HS-27A (cell line): ENCODE measurements at places on chromosomes 13 and 19.

GRCh38 chr19:16160943-16161560 is 12.3 kb downstream of the CIB3 start:
- DNase-seq = peak; percentile 76

GRCh38 chr13:75796825-75797224 is 160.7 kb downstream of the LMO7 start:
- no peak for DNase-seq

DNA sequence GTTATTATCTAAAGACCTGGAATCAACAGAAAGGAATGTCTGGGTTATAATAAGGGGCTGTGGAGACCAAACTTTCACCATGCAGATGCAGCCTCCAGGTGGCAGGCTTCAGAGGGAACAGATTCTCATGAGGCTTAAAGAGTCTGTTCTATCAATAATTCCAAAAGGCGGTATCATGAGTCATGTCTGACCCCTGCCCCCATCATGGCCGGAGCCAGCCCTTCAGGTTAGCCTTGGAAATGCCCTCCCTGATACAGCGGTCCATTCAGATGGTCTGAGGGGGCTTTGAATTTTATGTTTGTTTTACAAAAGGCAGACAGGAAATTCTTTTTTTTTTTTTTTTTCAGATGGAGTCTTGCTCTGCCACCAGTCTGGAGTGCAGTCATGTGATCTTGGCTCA is 21.7 kb upstream of the LAMP1 start:
- DNase-seq = peak; percentile 5

DNA sequence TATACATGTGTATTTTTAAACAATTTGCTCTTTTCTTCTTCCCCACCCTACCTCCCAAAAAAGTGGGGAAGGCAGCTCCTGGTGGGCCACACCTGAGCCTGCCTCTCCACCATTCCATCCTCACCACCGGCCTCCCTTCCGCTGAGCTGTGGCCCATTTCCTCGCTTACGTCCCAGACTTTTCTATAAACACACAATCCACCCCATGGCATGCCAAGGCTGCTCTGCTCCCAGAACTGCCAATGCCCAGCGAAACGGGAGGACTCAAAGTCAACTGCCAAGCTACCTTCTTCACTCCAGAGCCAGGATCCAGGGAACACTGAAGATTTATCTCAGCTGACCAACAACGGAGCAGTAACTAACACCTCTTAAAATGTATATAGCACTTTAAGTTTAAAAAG is 2.8 kb downstream of the N4BP2L1 start:
- DNase-seq = no peak

DNA sequence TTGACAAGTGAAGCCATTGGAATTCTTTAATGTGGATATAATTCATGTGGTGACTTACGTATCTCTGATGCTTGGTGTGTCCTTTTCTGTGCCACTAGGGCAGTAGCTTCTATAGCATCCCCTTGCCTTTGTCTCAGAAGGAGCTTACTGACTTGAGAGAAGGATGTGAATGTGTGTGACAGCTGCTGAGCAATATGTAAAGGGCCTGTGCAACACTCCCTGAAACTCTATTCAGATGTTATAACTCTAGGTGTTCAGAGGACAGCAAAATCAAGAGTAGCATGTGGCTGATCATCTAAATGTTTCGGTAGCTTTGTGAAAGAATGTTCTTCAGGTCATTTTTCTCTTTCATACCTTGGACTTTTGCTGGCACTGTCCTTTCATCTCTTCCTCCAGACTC is 189.5 kb downstream of the LMO7 start:
- no peak for DNase-seq

- DNase-seq = no peak
These were observed 216.7 kb downstream of the ATP8A2 start for GRCh38 chr13:25588336-25589060.

- no peak for DNase-seq
These were observed 161.6 kb upstream of the OBI1 start for GRCh38 chr13:78820541-78820940.

- DNase-seq = no peak
These were observed 139.0 kb downstream of the RAP2A start for GRCh38 chr13:97573011-97573410.

DNA sequence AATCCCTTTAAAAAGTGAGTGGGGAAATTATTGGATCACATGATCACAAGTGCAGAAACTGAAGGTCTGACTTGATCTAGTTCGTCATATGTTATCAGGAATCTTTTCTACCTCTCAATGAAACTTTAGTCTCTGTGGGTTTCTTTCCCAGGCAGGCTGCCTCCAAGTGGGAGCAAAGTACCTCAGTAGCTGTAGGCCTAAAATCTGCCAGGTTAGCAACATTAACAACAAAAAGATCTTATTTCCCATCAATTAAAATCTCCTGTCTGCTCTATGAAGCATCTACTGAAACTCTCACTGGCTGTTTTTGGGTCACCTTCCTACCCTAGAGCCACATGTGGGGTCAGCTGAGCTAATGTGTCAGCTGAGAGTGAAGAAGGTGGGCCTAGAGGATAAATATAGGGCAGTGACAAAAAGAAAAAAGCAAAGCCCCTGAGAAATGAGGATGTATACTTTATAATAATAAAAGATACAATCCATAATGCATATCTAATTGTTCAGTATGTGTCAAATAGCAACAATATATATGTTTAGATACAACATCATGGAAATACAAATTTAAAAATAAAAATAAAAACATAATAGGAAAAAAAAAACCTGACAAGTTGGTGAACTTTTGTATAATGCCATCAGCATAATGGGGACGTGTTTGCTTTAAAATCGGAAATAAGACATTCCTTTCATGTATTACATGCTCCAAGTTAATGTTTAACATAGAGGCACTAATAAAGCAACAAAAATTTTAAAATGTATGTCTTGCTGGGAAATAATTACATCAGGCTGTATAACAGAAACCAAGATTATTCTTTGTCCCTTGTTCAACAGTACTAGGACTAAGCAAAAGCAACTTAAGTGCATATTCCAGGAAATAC is 141.1 kb downstream of the GPC5 start:
- no peak for DNase-seq

- DNase-seq = no peak
These were observed 175.6 kb upstream of the SLITRK6 start for GRCh38 chr13:85974608-85975366.

DNA sequence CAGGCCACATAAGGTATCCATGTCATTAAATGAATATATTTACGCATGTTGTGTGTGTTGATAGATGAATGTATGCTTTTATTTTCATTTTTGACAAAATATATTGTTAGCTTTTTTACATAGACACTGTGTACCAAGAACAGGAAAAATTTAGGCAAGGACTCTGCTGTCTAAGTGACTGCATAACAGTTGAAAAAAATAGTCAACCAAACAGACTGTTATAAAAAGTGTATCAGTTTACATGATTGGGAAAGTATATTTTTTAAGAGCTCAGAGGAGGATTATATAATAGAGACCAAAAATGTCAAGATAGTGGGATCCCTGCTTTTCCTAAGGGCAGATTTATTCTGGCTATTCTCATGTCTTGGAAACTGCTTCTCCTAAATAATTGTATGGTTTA is 858.0 kb downstream of the SLITRK1 start:
- no peak for DNase-seq
